ENCODE measurements at places on chromosomes 4 and X.

GRCh38 chr4:152368001-152368400, 167.9 kb downstream of the FBXW7 start:
- no peak for DNase-seq

GRCh38 chr4:21009956-21010355, 309.7 kb downstream of the PACRGL start:
- no peak for DNase-seq

GRCh38 chr4:150582146-150582872, at the start of gene MAB21L2:
MAB21L2 (plus strand) TSS chr4:150582151; CDS start chr4:150583030, 879 bp downstream.
- no peak for DNase-seq

GRCh38 chrX:33735182-33735581, 396.9 kb downstream of the FAM47A start:
- DNase-seq, result no peak

DNA sequence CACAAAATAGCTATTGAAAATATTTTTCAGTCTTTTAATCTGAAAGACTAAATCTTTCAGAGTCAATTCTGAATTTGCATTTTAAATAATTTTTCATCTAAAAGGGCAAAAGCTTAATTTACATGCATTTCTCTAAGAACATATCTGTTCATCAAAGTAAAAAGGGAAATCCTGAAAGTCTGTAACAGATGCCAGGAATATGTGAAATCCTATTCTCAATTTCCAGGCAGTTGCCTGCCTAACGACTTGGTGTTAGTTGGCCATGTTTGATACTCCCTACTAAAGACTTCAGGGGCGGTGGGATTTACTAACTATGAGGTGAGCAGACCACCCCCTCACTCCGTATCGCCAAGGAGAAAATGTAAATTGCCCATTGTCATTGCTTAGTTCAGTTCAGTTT, 136.8 kb downstream of the KIT start:
- DNase-seq, result no peak

DNA sequence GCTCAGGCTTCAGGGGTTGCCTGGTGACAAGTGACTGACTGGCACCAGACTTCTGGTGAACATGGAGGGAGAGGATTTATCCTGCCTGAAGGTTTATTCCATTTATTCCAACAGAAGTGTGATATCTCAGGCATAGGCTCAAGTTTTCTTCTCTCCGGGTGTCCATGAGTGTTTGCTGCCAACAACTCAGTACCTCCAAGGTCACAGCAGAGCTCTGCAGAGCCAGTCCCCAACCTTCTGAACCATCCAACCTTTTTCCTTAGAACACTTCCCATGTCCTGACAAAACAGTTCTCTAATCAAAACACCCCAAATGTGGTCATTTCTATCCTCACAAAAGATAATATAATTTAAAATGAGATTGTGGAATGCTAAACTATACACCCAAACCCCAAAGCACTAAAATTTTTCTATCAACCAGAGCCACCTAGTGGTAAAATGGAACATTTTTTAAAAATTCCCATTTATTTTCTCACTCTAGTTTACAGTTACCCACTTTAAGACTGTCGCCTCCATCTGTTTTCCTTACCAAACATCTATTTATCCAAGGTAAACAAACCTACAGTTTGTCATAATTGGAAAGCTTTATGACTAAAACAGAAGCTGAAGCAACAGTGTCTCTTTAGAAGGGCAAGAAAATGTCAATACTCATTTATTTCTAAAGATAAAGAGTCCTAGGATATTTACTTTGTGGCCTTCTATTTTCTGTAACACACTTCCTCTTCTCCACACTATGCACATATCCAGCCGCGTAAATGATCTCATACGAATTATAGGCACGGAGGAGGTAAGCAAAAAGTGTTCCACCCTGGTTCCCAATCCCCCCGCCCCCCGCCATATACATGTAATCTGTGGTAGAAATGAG, 39.5 kb downstream of the TMEM154 start:
- no peak for DNase-seq

DNA sequence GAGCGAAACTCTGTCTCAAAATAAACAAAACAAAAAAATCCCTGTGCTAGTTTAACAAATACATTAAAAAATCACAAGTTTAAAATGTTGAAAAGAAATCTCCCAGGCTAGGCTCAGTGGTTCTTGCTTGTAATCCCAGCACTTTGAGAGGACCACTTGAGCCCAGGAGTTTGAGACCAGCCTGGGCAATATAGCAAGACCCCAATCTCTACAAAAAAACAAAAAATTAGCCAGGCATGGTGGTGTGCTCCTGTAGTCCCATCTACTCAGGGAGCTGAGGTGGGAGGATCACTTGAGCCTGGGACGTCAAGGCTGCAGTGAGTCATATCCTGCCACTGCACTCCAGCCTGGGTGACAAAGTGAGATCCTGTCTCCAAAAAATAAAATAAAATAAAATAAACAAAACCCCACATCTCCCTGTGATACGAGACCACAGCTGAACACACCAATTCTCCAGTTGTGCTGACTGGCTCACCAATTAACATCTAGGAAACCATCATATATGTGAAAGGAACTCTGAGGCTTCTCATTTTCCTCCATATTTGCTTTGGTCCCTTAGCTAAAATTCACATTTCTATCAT, 7.3 kb downstream of the RPS4X start:
- no peak for DNase-seq

DNA sequence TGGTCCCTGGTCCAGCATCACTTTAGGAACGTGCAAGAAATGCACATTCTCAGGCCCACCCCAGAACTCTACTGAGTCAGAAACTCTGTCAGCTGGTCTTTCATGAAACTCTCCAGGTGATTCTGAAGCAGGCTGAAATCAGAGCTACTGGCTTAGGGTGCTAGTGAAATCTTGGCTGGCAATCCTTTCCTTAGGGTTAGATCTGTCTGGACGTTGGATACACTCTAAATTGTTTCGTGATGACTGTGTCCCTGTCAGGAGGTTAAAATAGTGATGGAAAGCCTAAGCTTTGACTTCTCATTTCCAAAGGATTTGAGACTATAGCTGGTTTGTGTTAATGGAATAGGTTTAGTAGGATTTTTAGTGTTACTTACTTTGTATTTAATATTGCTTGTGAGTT, 99.1 kb downstream of the ARHGAP10 start:
- DNase-seq, result no peak

DNA sequence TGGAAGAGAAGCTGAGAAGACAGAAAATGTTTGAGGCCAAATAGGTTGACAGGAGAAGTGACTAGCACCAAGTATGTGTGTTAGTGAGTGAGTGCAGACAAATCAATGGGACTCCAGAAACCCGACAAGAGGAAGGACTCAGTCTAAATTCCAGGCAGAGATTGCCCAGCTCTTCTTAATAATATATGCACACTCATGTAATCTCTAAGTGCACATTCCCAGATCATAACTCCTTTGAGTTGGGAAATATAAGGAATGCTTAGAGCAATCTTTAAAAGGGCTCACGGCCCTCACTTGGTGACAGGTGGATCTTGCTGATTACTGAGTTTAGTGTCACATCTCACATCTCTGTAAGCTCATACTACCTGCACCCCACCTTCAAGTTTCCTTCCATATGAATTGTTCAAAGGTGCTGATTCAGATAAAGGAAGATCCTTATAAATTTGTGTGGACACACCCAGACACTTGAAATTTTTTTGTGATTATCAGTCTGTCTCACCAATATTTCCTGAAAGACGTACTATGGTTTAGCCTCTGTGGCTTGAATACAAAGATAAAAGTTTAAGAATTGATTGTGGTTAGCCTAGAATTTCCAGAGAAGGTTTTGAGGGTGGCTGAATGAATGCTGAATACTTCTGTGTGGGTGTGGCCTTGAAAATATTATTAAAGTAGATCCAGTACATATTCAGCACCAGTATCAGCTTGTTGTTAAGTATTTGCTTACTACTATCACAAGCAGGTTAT, 205.1 kb upstream of the UGT8 start:
- DNase-seq, result no peak

DNA sequence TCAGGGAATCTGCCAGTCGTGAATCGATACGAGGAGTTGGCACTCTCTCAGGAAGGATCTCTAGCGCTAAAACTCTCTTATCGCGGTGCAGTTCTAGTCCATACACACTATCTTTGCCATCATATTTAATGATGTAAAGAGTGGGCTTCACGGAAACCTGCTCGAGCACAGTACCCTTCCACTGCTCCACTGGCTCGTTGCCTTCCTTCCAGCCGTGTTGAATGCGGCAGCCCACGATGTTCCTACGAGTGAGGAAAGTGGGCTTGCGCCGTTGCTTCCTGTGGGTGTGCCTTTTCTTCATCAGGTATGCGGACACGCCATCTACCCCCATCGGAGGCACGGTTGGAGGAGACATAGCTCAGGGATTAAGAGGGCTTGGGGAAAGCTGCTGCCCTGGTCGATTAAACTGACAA, 661 bp downstream of the SPIN4 start:
- DNase-seq, result no peak

DNA sequence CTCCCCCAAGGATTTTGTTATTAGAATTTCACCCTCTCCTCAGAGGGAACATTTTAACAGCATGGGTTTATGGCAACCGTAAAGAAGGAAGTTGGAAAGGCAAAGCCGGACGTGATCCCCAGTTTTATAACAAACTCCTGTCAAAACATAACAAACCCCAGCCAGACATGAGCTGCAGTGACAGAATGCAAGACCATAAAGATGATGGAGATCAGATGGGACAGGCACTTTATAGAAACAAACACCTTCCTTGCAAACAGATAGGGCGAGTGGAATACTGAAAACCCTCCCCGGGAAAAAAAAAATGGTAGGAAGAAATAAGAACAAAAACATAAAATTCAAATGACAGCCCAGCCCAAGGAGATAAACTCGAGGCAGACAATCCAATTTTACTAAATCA, 281.4 kb downstream of the LDB2 start:
- no peak for DNase-seq

DNA sequence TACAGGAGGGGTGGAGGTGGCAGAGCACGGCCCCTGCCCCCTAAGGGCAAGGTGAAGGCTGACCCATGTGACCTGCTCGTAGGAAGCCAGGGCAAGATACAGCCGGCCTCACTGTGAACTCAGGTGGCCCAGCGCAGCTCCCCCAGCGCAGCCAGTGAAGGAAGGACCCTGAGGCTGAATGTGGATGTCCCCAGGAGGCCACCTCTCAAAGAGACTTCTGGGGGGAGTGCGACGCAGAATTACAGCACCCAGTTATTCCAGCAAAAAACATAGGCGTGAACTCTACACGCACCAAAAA, 52.6 kb downstream of the ZFYVE28 start:
- DNase-seq, result no peak

DNA sequence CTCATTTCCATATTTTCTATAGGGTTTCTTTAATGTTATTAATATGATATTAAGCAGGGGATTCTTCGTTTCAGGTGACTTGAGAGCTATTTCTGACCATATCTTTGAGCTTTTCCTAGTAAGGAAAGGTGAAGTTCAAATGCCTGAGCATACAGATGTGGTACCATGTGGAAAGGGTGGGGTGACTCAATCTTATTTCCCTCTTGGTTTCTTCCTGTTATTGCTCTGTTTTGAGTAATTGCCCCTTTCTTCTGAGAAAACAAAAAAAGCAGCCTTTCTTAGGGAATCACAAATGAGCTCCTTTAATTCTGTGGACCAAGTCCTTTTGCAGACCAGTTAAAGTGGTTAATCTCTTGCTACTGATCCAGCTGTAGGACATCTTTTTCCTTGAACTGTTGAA, 41.0 kb upstream of the AGA start:
- DNase-seq, result no peak

DNA sequence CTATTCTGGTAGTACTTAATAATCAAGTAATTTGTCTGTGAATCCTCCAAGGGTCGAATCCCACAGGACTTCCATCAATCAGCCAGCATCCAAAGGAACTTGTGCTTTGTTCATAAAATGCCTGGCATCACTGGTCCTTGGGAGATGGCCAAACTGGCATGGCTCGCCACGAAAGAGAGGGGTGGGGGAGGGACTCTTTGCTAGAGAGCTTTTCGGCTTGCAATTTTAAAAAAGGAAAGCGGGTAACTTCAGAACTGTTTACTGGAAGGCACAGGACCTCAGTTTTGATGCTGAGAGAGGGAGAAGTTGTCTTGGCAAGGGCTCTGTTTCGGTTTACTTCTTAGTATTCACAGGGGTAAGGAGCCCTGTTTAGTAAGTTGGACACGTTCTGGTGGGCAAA, 79.4 kb upstream of the FHL1 start:
- no peak for DNase-seq

- peak; percentile 73 for DNase-seq
These were observed 12.3 kb upstream of the SYTL5 start for GRCh38 chrX:37993837-37994619.

- DNase-seq, result no peak
These were observed 49.5 kb downstream of the IQCM start for GRCh38 chr4:149766135-149766534.

GRCh38 chrX:15202454-15203177, 67.3 kb downstream of the ASB9 start:
- DNase-seq, result no peak

GRCh38 chr4:78707268-78707667, 68.9 kb upstream of the BMP2K start:
- no peak for DNase-seq

Data from RWPE2 (cell line).